Activated naive CD4-positive, alpha-beta T cell treated with anti-CD3 and anti-CD28 coated beads, Interleukin-2, amount 50 U/mL, for 72 hours (primary cell): ENCODE measurements at places on chromosomes 5 and 9.

DNA sequence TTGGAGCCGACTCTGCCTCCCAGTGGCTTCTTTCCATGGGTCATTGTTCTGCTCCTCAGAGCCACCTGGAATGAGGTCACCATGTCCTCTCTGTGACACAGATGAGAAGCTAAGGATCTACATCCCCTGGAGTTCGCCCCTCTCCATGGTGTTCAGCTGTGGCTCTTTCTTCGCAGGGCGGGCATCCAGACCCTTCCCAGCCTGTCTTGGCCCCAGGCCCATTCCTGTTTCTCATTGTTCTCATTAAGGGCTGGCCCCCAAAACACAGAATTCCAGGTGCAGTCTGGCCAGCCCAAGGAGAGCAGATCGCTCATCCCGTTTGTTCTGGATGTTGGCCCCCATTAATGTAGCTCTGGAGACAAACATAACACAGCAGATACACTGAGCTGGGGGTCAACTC is 66.4 kb upstream of the COL15A1 start:
- DNase-seq = no peak

- DNase-seq = no peak
These were observed 113.3 kb upstream of the SLC1A3 start for GRCh38 chr5:36492984-36493654.

DNA sequence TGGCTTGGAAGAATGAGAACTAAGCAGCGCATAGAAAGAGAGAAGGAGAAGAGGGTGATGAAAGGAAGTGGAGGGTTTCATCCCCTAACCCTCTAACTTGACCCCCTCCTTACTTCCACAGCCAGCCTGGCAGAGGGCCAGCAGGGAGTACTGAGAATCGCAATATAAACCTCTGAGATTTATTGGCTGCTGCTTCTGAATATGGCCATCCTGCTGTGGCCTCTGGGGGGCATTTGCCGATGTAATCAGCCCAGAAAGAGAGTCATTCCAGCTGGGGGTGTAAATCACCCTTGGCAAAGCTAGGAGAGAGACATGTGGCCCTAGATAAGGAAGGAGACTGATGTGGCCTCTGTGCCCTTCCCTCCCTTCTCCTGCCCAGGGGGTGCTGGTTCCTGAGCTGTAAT is 960 bp upstream of the GFRA3 start:
- no peak for DNase-seq

DNA sequence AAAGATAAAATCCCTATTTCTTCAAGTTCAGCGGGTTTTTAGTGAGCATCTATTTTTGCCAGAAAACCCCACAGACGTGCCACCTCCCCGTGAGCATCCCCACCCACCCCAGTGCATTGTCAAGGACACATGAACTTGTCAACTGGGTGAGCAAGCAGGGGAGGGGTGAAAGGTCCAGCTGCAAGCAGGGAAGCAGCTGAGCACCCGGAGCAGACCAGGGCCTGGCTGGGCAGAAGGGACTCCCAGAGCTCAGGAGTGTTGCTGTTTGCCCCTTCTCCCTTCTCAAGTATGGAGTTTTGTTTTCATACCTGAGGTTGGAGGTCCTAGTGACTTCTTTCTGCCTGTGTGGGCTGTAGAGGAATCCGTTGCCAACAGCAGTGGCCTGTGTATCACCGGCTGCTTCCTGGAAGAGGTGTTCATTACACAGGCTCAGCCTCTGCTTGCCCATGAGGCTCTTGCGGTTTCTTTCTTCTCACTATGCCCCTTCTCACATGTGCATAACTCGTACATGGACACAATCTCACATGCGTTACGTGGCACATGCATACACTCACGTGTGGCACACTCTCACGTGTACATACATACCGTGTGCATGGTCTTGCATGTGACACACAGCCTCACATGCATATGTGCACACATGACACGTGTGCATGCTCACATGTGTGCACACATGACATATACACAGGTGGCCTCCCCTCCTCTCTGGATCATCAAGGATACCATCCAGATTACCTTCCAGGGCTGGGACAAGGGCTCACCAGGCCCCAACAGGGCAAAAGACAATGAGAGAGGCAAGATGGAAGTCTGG is 126.7 kb downstream of the MVB12B start:
- DNase-seq = no peak

GRCh38 chr9:113573046-113573958 is 109.8 kb downstream of the RGS3 start:
- peak; percentile 38 for DNase-seq

- no peak for DNase-seq
These were observed 294.8 kb downstream of the KCTD16 start for GRCh38 chr5:144465441-144465840.

- DNase-seq = no peak
These were observed 9.6 kb downstream of the KIAA1958 start for GRCh38 chr9:112496074-112496722.
